ENCODE measurements at places on chromosomes 2 and 18.
A peak's percentile ranks its signal among the peaks of the same experiment; 100 is the strongest.

GRCh38 chr2:152781175-152781574 lies 62.8 kb downstream of the ARL6IP6 start:
- no peak overlapping the region for H3K27ac ChIP-seq
- no peaks in the 10 kb centered on the region for H3K27me3 ChIP-seq
- no peak overlapping the region for H3K4me3 ChIP-seq
- no peaks in the 10 kb centered on the region for H3K36me3 ChIP-seq

GRCh38 chr2:218607436-218608115 lies at the start of gene PLCD4:
PLCD4 (plus strand) TSS chr2:218607899; CDS start chr2:218615740, 7,841 bp downstream.
- peak; percentile 48 for DNase-seq
- no peaks in the 10 kb centered on the region for H3K27me3 ChIP-seq
- peaks cover 28% of the 10 kb centered on the region for H3K4me1 ChIP-seq
- H3K4me3 ChIP-seq, result peak within 1 kb of the TSS; percentile 35

DNA sequence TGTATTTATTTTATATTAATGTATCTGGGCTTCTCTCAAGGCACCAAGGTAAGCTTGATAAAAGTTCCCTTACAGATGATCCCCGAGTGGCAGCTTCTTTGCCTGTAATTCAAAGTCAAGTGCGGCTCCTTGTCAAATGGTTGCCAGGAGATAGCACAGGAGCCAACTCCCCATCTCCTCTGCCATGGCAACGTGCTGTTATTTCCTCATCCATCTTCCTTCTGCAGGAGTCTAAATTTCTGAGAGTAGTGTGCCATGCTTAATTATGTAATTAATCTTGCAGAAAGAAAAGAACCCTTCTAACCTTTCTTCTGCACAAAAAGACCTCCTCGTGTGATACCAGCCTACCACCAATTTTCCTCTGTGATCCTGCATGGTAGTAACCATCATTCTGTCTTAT lies 46.2 kb upstream of the ACMSD start:
- no peak overlapping the region for H3K27ac ChIP-seq
- H3K4me3 ChIP-seq, result no peak overlapping the region
- DNase-seq, result no peak
- no peaks in the 10 kb centered on the region for H3K4me1 ChIP-seq
- H3K27me3 ChIP-seq, result no peaks in the 10 kb centered on the region
- no peaks in the 10 kb centered on the region for H3K36me3 ChIP-seq

GRCh38 chr18:56999823-57000222 lies 147.1 kb upstream of the BOD1L2 start:
- peaks cover 5% of the 10 kb centered on the region for H3K4me1 ChIP-seq
- H3K4me3 ChIP-seq, result no peak overlapping the region
- H3K36me3 ChIP-seq, result no peaks in the 10 kb centered on the region
- no peak overlapping the region for H3K27ac ChIP-seq
- no peaks in the 10 kb centered on the region for H3K27me3 ChIP-seq

DNA sequence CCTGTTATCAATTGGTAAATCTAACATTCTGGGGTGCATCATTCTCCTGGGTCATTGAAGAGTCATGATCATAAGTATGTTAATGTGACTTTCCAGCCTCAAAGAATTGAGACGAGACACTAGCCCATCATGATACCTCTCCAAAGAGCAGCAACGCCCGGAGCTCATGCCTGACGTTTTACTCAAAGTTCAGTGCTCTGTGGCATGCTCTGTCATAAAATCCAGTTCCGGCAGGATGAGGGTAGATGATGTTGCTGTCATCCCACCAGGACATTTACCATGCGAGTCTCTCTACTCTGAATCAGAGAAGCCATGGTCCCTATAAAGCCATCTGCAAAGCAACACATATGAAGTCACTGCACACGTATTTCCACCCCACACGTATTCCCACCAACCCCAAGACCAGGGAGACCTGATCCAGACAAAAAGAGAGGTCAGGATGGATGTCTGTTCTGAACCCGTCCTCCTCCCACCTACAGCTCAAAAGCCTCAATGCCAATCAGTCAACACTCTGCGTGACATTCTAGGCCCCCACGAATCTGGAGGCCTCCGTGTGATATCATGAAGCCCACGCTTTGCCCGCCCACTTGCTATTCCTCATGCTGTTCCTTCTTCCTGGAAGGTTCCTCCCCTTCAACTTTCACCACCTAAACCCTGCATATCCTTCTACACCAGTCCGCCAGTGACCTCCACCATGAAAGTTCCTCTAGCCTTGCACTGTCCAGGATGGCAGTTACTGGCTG lies 85.8 kb downstream of the DNMT3A start:
- no peaks in the 10 kb centered on the region for H3K27me3 ChIP-seq
- no peak for DNase-seq
- no peak overlapping the region for H3K4me3 ChIP-seq
- H3K27ac ChIP-seq, result no peak overlapping the region
- H3K36me3 ChIP-seq, result no peaks in the 10 kb centered on the region

- H3K4me3 ChIP-seq, result peak overlapping the region; percentile 76
- H3K4me1 ChIP-seq, result peaks cover 22% of the 10 kb centered on the region
- no peak for DNase-seq
Observed at GRCh38 chr2:231197706-231198290, 633 bp upstream of the ARMC9 start.

DNA sequence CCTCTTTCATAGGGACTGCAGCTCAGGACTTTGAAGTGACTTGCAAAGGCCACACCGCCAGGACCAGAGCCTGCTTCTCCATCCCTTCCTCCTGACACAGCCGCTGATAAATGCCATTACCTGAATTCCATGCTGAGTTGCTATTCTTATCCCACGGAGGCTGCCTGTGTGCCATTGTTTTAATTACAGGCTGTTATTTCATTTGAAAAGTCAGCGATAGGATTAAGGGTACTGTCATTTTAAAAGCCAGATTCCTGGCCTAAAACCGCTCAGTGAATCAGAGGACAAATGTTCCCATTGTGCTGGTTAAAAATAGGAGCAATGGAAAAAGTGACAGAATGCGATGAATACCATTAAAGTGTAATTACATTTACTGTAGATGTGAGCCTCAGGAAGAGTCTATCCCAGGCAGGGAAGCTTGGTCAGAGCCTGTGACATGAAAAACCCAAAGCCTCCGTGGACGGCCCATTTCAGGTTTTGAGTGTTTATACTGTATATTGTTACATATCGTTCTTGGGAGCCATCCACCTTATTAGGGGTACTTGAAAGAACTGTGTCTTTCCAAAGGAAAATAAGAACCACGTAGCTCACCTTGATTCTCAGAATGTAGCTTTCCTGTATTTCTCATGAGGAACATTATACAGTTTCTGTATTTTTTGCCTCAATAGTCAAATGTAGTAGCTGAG lies 41.3 kb downstream of the PDCL3 start:
- no peaks in the 10 kb centered on the region for H3K27me3 ChIP-seq
- no peaks in the 10 kb centered on the region for H3K36me3 ChIP-seq
- no peak for DNase-seq
- no peaks in the 10 kb centered on the region for H3K4me1 ChIP-seq
- no peak overlapping the region for H3K4me3 ChIP-seq

DNA sequence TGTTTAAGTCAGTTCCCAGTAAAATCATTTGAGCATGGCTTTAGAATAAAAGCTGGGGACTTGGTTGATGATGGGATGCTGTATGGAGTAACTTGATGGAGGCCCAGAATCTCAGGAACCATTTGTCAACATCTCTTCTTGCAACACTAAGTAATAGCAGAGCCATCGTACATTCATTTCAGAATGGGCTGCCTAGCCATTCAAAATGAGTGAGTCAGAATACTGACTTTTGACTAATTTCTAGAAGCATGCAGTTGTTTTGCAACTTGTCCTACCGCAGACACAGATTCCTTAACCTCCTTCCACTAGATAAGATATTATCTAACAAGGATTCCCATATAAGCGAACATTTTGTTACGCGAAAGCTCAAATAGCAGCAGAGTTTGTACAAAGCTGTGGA lies 229.5 kb downstream of the CNTNAP5 start:
- no peak overlapping the region for H3K27ac ChIP-seq
- H3K27me3 ChIP-seq, result no peaks in the 10 kb centered on the region
- H3K4me3 ChIP-seq, result no peak overlapping the region
- H3K36me3 ChIP-seq, result no peaks in the 10 kb centered on the region
- no peak for DNase-seq

DNA sequence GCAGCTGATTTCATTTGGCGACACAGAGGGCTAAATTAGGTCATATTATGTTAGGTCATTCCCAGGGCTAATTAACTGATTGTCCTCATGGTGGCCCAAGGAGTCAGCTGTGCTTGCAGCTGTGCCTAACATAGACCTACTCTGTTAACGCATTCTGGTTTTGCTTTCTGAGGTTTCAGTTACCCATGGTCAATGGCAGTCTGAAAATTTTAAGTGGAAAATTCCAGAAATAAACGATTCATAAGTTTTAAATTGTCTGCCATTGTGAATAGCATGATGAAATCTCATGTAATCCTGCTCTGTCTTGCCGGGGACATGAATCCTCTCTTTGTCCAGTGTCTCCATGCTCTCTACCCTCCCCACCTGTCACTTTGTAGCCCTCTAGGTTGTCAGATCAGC lies 168.7 kb downstream of the KCNS3 start:
- H3K27me3 ChIP-seq, result no peaks in the 10 kb centered on the region
- H3K4me1 ChIP-seq, result peaks cover 29% of the 10 kb centered on the region
- H3K27ac ChIP-seq, result peak overlapping the region; percentile 73
- no peak overlapping the region for H3K4me3 ChIP-seq
- no peaks in the 10 kb centered on the region for H3K36me3 ChIP-seq
- DNase-seq, result no peak

DNA sequence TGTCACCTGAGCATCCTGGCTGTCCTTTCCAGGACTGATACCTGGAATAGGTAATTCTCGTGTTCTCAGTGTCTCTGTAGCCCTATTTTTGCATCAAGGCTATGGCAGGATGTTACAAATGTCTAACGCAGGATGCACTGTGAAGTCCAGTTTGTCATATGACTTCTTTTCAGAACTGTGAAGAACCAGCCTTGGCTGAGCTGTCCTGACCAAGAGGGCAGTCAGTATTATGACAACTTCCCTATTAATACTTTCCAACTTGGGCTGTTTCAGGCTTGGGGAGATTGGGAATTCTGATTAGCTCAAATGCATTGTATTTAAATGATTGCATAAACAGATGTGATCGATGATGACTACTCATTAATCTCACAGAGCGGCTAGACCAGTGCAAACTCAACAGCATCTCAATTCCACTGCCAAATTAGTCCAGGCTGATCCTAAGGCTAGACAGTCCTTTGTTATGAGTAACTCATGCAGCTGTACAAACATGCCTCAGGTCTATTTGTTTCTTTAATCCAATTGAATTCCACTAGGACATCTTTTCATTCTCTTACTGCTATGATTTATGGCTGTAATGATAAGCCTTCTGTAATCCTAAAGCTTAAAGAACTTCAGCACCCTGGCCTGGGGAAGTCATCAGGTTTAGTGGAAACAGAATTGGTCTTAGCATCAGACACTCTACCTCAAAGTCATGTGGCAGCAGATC lies 331.6 kb downstream of the KCNS3 start:
- H3K4me1 ChIP-seq, result peaks cover 15% of the 10 kb centered on the region
- no peaks in the 10 kb centered on the region for H3K27me3 ChIP-seq
- DNase-seq, result peak; percentile 28
- H3K4me3 ChIP-seq, result no peak overlapping the region
- H3K27ac ChIP-seq, result no peak overlapping the region

DNA sequence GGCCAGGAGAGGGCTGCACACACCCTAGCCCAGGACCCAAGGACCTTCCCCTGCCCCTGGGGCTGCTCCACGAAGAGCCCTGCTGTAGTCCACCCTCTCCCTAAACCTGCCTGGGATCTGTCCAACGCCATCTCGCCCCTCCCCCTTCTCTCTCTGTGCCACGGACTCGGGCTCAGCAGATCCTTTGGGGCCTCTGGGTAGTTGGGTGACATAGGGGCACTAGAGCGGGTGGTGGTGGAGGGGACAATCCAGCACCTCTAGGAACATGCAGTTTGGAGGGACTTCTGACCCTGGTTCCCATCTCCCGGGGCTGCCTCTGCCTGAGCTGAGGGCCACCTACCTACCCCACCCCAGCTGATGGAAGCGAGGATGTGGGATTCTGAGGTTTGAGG lies 7.3 kb upstream of the CRYBA2 start:
- peaks cover 15% of the 10 kb centered on the region for H3K4me1 ChIP-seq
- DNase-seq, result no peak
- H3K27me3 ChIP-seq, result peaks cover 83% of the 10 kb centered on the region

DNA sequence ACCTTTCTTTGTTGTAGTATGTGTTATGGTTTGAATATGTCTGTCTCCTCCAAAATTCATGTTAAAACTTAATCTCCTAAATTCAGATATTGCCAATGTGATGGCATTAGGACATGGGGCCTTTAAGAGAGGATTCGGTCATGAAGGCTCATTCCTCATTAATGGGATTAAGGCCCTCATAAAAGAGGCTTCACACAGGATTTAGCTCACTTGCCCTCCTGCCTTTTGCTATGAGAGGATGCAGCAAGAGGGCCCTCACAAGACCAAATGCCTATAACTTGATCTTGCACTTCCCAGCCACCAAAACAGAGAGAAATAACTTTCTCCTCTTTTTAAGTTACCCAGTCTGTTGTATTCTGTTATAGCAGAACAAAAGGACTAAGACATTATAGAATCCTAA lies 19.7 kb downstream of the ZBTB14 start:
- H3K27me3 ChIP-seq, result no peaks in the 10 kb centered on the region
- H3K4me1 ChIP-seq, result no peaks in the 10 kb centered on the region
- H3K36me3 ChIP-seq, result no peaks in the 10 kb centered on the region
- H3K4me3 ChIP-seq, result no peak overlapping the region
- no peak overlapping the region for H3K27ac ChIP-seq

DNA sequence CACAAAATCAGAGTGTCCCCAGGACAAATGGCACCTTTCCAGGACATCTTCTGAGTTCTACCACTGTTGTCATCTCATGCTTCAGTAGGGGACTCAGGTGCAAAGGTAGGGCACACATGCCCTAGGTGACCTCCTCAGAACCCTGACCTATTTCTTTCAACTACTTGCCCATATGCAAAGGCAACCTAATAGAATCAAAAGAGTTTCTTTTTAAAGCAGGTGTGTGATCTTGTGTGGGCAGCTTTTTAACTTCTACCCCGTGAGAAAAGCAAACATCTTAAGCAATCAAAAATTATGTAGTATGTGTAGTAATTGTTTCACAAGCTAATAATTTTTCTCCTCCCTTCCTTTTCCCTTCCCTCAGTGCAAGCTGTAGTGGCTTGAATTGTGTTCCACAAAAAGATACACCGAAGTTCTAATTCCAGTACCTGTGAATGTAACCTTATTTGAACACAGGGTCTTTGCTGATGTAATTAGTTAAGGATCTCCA lies 333.1 kb downstream of the RND3 start:
- no peak overlapping the region for H3K27ac ChIP-seq
- H3K27me3 ChIP-seq, result no peaks in the 10 kb centered on the region
- DNase-seq, result no peak
- H3K36me3 ChIP-seq, result no peaks in the 10 kb centered on the region
- H3K4me1 ChIP-seq, result no peaks in the 10 kb centered on the region

- H3K27ac ChIP-seq, result no peak overlapping the region
- H3K27me3 ChIP-seq, result no peaks in the 10 kb centered on the region
- no peak overlapping the region for H3K4me3 ChIP-seq
- peaks cover 10% of the 10 kb centered on the region for H3K4me1 ChIP-seq
- H3K36me3 ChIP-seq, result no peaks in the 10 kb centered on the region
- DNase-seq, result no peak
Observed at GRCh38 chr2:226611196-226611943, 188.2 kb downstream of the IRS1 start.

DNA sequence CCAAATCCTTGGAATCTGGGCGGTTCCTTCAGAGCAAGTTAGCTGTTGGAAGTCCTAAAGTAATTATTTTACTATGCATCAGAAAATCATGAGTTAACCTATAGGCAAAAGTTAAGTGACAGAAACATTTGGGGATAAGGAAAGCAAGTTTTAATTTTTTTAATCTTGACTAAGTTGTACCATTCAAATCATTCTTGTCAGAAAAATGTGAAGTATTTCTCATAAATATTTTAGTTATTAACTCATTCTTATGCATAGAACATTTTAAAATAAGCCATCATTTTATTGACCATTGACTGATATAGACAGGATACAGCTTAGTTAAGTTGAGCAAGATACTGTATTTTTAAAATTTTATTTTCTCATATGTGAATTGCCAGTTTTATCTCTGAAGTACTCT lies 98.2 kb upstream of the FOSL2 start:
- H3K4me3 ChIP-seq, result no peak overlapping the region
- H3K36me3 ChIP-seq, result no peaks in the 10 kb centered on the region
- DNase-seq, result no peak
- no peak overlapping the region for H3K27ac ChIP-seq

Data from keratinocyte (primary cell).